NCI-H1930 (cell line): ENCODE measurements at places on chromosomes 16 and 17.

DNA sequence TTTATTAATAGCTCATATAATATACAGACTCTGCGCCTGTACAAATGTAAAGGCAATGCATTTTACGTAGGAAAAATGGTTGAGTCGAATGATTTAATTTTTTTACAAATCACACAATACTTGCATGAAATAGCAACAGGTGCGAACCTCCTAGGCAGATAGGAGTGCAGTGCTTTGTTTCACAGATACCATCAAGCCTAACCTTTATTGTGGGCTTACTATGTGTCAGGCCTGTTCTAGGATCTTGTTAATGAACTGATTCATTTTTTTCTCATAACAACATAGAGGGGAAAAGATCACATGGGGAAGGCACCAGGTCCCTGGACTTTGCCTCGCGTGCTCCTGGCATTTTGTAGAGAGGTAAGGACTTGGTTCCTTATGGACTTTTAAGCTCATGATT is 107.8 kb downstream of the PRKCB start:
- DNase-seq, result no peak

DNA sequence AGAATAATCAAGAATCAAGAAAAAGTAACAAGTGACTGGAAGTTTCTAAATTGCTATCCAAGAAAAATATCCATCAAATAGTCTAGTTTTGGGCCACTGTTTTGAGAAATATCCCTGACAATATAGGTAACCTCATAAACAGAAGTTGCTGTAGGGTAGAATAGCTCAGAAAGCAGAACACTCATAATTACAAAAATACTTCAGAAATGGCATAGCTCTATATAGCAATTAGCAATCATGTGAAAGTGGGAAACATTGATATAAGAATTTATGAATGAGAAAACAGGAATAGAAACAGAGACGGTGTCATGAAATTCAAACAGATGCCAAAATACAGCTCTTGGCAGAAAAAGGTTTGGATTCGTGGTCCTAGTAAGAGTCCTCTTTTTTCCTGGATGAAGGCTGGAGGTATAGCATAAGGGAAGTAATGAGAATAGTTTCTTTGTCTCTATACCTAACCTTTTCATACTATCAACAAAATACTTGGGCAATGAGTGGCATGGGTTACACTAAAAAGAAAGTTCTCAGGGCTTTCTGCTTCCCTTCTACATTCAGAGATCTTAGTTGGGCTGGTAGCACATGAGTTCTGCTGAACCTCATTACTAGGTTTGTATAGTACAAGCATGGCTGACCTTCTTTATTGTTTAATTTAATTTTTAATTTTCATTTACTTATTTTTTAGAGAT is 33.5 kb downstream of the SPAG9 start:
- no peak for DNase-seq

GRCh38 chr16:84198401-84198800 is 7.4 kb downstream of the ADAD2 start:
- DNase-seq, result no peak

DNA sequence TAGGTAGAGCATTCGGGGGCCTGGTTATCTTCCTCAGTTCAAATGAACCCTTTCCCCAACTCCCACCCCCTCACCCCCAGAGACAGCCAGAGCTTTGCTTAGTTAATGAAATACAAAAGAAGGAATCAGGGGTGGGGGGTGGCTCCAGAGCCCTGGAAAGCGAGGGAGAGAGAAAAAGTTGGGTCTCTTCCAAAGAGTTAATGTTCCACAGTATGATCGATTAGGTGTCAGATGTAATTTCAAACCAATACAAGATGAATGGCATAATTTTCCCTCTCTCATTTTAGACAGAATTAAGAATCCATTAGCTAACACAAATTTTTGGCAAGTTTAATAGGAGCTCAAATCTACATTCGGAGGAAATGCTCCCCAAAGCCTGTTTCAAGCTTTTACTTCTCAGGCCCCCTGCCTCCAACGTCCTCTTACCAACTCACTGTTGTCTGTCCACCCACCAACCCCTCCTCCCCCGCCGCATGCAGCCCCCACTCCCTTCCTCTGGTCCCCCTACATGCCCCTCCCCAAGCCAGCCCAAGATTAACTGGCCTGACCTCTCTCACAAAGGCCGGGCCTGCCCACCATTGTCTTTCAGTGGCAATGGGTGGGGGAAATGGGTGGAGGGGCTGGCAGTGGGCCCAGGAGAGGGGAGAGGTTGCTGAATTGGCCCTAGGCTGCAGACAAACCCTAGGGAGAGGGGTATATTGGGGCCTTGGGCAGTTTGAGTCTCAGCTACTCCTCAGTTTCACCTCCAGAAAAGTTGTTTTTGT is 28.2 kb downstream of the NEUROD2 start:
- no peak for DNase-seq

DNA sequence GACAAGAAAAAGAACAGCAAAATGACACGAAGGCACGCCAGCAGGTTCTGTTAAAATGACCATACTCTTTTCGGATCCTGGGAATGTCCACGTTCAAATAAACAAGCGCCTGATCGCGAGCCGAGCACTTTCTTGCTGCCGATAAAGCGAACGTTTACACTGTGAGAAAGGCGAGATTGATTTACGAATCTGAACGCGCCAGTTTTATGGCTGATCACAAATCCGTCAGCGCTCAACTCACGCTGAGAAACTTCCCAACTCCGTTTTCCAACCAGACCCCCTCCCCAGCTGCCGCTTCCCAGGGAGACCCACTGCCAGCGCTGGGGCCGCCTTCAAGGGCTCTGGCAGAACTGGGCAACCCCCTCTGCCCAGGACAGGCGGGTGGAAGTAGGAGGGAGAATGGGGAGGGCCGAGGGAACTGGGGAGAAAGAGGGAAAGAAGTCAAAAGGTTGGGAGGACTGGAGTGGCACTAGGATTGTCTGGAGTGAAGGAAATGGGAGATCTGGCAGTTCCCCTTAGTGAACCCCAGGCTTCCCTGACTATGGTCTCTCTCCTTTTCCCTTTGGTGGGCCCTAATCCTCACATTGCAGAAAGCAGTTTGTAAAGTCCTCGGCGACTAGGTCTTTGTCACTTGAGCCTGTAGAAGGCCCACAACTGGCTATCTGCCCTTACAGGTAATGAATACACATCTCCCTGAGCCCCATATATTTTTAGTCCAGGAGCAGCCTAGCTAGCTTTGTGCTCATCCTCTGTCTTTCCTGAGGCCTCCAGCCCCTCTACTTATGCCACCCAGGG is 6.9 kb downstream of the HOXB4 start:
- DNase-seq, result no peak

- DNase-seq, result no peak
These were observed 299.6 kb upstream of the CCL2 start for GRCh38 chr17:33955461-33955860.

- no peak for DNase-seq
These were observed 26.2 kb downstream of the TRAP1 start for GRCh38 chr16:3690980-3691720.

DNA sequence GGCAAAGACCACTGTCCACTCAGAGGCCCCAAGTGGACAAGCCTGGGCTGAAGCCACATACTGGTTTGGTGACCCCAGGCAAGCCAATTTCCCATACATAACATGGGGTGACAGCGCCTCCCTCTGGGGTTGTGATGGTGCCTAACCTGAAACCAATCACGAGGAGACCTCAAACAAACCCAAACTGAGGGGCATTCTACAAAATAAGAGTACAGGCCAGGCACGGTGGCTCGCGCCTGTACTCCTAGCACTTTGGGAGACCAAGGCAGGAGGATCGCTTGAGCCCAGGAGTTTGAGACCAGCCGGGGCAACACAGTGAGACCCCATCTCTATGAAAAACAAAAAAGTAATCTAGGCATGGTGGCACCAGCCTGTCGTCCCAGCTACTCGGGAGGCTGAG is 3.6 kb downstream of the P2RX5 start:
- DNase-seq, result no peak

GRCh38 chr17:79991924-79992648 is 43.6 kb downstream of the TBC1D16 start:
- peak; percentile 16 for DNase-seq

- no peak for DNase-seq
These were observed 42.2 kb downstream of the TENT4B start for GRCh38 chr16:50195276-50195675.

DNA sequence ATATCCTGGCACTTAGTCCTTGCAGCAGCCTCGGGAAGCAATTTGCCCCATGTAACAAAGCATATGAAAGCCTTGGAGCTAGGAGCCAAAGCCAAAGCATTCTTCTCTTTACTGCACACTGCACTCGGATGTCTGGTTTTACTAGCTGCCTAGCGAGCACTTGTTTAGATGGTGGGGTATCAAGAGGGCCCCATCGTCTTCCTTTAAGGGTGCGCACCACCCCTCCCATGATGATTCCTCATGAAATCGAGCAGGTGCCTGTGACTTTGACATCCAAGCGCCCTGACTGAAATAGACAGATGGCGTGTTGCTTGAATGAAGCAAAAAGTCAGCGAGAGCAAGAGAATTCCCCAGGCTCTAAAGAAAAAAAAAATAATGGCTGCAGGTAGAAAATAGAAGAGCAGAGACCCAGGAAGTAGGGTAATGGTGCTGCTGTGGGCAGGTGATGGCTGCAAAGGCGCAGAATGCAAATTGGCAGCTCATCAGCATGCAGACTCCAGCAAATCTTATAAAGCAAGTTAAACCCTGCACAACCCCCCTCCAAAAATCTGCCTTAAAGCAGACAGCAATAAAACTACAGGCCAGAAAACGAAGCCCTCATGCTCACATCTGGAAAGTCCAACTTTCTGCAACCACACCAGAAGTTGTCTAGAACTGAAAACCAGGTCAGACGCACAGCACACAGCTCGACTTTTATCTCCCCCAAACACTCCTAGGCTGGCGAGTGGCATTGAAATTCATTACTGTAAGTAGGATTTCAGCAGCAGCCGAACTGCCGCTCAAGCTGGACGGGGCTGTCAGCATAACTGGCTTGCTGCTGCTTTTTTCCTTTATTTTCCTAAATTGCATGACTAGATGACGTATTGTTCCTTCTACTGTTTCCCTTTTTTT is 384.3 kb downstream of the RBFOX1 start:
- DNase-seq, result no peak

- DNase-seq, result no peak
These were observed 32.6 kb downstream of the LMF1 start for GRCh38 chr16:938136-938535.

- DNase-seq, result no peak
These were observed 5.9 kb upstream of the ADCY7 start for GRCh38 chr16:50260206-50261159.

DNA sequence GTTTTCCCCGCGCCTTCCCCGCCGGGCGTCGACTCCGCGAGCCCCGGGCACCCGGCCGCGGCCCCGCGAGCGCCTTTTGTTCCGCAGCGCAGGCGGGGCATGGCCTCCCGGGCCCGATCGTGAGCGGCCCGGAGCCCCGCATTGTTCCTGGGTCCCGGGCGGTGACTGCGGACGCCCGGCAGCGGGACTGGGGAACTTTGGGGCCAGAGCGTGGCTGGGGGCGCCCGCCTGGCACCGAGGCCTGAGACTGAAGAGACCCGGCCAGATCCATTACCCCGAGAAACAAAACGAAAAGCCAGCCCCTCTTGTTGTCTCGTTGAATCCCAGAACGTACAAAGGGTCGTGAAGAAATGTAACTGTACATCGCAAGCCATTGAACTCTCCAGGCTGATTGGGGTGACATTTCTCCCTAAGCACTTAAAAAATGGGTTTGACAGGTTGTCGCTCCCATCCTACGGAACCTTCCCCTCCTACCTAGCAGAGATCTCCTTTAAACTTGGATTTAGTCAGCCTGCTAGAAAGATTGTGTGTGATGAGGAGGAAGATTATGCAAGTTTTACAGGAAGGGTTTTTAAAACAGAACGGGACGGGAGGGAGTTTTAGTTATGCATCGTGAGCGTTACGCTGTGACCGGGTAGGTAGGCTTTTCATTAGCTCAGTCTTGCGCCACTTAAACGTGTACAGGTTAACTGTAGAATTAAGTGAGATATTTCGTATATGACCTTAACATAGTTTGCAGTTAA is 825 bp downstream of the METTL9 start:
- no peak for DNase-seq

- no peak for DNase-seq
These were observed 15.2 kb upstream of the HERPUD1 start for GRCh38 chr16:56916571-56917403.

GRCh38 chr16:25148568-25149215 is 37.1 kb downstream of the LCMT1 start:
- no peak for DNase-seq

DNA sequence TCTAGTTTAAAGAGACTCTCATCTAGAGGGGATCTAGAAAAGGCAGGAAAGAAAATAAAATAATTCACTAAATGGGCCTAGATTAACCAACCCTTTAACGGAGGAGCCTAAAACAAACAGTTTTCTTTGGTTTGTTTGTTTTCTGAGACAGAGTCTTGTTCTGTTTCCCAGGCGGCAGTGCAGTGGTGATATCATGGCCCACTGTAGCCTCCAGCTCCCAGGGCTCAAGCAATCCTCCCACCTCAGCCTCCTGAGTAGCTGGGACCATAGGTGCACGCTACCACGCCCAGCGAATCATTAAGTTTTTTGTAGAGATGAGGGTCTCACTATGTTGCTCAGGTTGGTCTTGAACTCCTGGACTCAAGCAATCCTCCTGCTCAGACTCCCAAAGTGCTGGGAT is 122.3 kb upstream of the TOB1 start:
- no peak for DNase-seq

GRCh38 chr17:2779545-2779944 is 16.7 kb upstream of the RAP1GAP2 start:
- DNase-seq, result no peak

GRCh38 chr17:78132767-78133178 is 2.2 kb downstream of the TMC8 start:
- DNase-seq, result no peak

- no peak for DNase-seq
These were observed 41.3 kb upstream of the ACSF3 start for GRCh38 chr16:89052191-89052889.

GRCh38 chr17:8160224-8160577 is 2.5 kb downstream of the VAMP2 start:
- DNase-seq, result no peak

- DNase-seq, result no peak
These were observed 319.5 kb upstream of the CA10 start for GRCh38 chr17:52477824-52478699.

DNA sequence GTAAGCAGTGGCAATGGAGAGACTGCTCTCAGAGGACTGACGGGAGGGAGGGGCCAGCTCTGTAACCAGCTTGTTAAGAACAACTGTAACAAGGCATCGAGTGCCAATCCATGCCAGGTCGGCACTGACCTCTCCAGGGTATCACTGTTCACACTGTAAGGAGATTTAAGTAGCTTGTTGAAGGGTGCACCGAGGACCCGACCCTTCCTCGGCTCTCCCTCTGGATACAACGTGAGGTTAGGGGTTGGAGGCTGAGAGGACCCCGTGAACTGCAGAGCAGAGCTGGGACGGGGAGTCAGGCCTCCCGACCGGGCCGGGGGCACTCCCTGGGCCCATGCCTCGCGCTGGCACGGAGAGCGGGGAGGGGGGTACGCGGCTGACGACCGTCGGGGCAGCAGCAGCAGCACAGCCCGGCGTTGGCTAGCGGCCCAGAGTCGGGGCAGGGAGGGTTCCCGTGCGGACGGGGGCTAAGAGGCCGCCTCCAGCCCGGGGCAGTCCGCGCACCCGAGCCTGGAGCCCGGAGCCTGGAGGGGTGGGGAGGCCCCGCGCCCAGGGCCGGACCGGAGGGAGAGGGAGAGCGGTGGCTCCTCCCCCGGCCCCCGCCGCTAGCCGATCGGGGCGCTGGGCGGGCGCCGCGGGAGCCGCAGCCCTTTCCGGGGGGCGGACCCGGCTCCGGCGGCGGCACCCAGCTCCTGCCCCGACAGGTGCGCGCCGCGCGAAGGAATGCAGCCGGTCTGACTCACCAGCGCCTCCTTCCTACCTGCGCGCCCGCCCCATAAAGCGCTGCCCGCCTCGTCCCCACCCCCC is at the start of gene ITGB4:
Gene ITGB4 (plus strand): TSS at position 804 of the 807 bp plus-strand sequence. CDS start 3,245 bp downstream, outside the sequence.
- no peak for DNase-seq

GRCh38 chr17:19716108-19717030 is at the start of gene SLC47A2:
TSS of gene SLC47A2 (minus strand) at chr17:19716584. CDS start at chr17:19716555, 29 bp downstream.
- no peak for DNase-seq

GRCh38 chr16:12184419-12184917 is 207.9 kb downstream of the SNX29 start:
- DNase-seq, result no peak
